Activated CD8-positive, alpha-beta T cell treated with anti-CD3 and anti-CD28 coated beads, Interleukin-2, amount 10 ng/mL, durations not matched to agents 7 days and 5 days (primary cell): ENCODE measurements at places on chromosomes 5 and 9. TPM values are rescaled to one million over a fixed set of nuclear protein-coding genes. Genes with fewer than 3 reads are reported as not detected.

Gene TMEM252
- not detected for total RNA-seq

Gene PPP3R2
- not detected for total RNA-seq

DNA sequence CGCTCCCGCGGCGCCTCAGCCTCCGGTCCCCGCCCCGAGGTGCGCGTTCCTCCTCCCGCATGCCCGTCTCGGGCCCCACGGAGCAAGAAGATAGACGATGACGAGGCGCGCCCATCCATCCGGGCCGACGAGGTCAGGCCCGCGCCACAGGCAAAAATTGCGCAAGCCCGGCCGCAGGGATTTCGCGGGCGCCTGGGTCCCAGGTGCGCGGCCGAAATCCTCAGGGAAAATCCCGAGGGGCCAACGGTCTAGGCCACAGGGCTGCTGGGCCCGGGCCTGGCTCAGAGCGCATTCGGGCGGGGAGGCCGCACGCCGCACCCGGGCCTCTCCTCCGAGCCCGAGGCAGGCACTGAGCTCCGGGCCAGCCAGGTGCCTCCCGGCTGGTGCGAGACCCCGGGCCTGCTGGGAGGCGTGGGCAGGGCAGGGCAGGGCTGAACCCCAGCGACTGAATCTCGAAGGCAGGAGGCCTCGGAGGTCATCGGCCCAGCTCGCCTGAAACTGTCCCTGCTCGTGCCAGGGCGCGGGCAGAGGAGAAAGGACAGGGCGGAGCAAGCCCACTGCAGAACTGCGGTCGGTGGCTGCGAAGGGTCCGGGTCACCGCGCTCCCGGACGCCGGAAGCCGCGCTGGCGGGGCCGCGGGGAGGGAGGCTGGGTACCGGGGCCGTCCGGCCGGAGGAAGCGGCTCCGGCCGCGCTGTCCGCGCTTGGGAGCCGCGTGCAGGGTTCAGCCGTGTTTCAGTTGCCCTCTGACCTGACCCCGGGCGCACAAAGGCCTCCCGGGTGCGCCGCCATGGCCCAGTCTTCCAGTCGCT, 66.8 kb downstream of the FOXD1 start:
- DNase-seq, result no peak

GRCh38 chr5:78242001-78242400, 52.5 kb downstream of the AP3B1 start:
- DNase-seq, result no peak

DNA sequence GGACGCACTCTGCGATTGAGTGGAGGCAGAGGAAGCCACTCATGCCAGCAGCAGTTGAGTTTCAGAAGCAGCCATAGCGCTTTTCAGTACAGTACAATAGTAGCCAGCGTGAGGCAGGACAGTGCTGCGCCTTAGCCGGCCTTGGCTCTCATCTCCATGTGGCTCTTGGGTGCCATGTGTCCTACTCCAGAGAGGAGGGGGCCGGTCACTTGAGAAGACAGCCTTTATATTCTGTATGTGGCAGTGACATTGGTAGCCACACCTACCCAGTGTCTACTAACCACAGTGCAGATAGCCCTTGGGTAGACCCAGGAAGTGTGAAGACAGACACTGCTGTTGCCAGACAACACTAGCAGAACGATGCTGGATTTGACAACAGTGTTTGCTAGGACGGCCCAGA, 42.3 kb downstream of the FAM78A start:
- DNase-seq, result no peak

GRCh38 chr9:20994486-20994885, 37.0 kb downstream of the HACD4 start:
- no peak for DNase-seq

GRCh38 chr5:143732402-143732801, 79.6 kb upstream of the HMHB1 start:
- no peak for DNase-seq

GRCh38 chr5:177600508-177601018, 631 bp downstream of the B4GALT7 start:
- peak; percentile 33 for DNase-seq

DNA sequence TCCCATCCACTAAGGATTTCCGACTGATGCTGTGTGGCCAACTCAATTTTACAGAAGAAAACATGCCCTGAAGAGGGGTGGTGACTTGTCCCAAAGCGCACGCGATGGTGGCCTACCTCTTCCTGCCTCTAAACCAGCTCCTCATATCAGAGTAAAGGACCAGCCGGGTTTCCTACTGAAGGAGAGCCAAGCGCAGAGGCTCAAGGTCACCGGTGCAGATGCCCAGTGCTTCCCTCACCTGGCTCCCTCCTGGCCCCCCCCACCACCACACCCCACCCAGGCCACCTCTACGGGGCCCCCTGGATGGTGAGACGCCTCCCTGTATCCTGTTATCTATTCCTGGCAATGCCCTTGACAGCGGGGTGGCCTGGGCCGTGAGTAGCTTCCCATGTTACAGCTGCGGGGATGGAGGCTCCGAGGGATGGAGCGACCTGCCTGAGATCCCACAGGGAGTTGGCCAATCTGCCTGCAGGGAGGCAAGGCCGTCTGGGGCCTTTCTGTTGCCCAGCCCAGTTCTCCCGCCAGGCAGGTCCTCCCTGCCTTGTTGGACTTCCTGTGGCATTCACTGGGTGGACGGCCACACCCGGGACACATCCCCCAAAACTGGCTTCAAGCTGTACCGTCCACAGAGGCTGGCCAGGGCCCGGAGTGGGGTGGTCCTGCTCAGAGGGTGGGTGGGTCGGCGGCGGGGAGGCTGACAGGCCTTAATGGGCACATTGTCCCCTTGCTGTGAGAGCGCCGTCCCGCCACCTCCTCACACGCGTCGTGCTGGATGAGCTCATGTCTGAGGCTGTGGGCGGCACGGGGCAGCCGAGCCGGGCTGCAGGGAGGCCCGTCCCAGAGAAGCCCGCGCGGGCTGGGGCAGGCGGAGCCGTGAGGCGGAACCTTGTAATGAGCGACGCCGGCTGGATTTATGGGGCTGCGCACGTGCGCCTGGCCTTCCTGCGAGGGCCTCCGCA, 72.5 kb downstream of the MACROH2A1 start:
- no peak for DNase-seq

GRCh38 chr5:73515232-73515631, 17.0 kb downstream of the BTF3 start:
- no peak for DNase-seq

DNA sequence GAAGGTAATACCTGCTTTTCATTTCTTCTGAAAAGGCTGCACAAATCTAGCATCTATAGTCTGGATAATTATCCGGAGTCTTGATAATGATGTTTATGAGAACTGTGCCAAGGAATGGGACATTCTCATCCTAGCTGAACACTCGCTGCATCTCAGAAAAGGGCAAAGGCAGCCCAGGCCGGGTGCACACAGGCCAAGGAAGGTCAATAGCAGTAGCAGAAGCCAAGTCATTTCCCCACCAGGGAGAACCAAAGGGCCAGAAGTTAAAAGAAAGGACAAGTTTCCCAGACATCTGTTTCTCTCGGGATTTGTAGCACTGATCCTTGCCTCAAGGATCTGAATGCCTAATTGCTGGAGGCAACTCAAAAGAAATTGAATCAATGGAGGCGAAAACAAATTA, 66.1 kb upstream of the ANKRD55 start:
- DNase-seq, result no peak

GRCh38 chr9:113542741-113543140, 79.2 kb downstream of the RGS3 start:
- no peak for DNase-seq

DNA sequence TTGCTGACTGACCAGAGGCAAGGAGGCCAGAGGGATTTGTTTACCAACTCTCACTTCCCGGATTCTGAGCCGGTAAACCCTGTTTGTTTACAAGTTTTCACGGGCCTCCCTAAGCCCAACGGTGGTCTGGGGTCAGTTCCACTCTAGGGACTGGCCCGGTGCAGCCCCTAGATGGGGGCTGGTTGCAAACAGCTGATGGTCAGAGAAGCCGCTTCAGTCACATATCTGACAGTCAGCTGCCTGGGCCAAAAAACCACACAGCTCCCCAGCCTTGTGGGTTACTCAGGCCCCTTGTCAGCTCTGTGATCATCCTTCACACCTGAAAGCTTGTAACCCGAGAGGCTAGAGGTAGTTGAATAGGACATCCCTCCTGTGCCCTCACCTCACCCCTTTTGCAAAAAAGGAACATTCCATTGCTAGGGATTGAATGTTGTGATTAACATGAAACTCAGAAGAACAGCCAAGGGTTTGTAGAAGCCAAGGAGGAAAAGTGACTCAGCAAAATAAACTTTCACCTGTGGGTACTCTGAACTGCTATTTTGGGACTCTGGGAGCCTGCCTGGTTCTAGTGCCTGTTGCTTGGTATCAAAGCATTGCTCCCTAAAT, 40.4 kb downstream of the SAR1B start:
- DNase-seq, result no peak

DNA sequence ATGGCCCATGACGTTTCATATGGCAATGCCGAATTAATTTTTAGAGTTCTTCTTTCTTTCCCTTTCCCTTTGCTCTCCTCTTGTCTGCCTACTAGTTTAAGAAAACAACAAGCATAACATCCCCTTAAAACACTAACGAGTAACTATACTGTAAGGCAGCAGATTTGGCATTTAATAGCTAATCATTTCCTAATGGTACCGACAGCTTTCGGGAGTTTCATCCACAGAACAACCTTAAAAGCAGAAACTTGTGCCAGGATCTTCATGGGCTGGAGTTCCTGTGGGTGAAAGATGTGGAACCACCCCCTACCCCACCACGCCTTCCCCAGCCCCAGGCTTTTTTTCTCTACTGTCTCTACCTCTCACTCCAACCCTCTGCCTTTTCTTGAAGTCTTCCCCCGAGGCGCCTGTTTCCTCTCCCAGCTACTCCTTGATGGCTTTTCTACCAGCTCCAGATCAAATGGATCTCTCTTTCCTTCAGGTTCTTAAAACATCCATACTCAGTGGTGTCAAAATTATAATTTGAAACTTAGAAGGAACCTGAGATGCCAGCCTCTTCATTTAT, 319.5 kb downstream of the PIK3R1 start:
- DNase-seq, result no peak

DNA sequence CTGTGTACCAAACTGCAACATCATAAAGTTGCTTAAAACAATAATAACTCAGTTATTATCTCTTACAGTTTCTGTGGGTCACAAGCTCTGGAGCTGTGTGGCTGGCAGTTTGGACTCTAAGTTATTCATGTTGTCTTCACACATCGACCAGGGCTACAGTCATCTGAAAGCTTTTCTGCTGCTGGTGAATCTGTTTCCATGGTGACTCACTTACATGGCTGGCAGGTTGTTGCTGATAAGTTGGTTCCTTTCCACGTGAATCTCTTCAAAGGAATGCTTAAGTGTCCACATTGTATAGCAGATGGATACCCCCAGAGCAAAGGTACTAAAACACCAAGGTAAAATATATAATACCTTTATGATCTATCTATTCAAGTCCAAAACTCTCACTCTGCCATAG, 44.8 kb upstream of the CYLC2 start:
- no peak for DNase-seq
